ENCODE measurements at places on chromosomes 5 and 9.

- no peak for DNase-seq
Measured at GRCh38 chr5:58731641-58732040, 148.8 kb downstream of the RAB3C start.

- no peak for DNase-seq
Measured at GRCh38 chr9:135004772-135005171, 82.7 kb upstream of the OLFM1 start.

DNA sequence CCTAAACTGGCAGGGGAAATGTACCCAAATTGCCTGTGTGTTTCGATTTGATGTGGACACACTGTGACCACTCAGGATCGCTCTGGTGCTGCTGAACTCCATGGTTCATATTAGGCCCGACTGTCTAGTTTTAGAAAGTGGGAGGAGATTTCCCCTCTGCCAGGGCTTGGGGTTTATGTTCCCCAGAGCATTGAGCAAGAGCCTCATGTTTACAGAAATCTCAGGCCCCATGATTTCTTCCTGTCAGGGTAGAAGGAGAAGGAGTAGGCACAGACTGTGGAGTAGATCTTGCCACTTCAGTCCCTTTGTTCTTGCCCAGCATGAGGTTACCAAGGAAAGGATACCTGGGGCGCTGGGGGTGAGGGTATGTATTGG lies 40.8 kb upstream of the GLRX start:
- DNase-seq, result no peak

DNA sequence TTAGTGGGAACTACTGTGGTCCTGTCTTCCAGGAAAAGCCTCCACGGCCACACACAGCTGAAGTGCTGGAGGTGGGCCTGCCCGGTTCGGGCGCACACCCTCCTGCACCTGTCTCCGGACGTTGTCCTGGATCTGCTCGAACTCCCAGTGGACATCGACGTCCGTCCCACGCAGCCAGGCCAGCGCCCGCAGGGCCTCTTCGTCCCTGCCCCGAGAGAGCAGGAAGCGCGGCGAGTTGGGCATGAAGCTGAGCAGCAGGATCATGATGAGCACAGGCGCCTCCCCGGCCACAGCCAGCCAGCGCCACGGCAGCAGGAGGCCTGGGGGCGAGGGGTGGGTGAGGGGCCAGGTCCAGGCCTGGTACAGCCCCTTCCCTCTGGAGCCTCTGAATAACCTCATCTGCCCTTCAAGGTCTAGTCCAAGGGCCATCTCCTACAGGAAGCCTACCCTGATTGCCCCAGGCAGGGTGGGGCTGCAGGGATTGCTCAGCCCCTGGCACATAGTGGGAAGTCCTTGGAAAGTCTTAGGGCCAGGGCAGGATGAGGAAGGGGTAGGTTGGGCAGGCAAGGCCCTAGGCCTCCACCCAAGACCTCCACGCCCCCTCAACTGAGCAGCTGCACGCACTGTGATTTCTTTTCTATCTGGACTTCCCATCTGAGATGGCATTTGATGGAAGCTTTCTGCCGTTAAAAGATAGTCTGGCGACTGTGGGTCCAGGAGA lies 3.4 kb downstream of the SLC2A6 start:
- DNase-seq, result no peak

- no peak for DNase-seq
Measured at GRCh38 chr9:127139071-127139731, 16.8 kb upstream of the ANGPTL2 start.

DNA sequence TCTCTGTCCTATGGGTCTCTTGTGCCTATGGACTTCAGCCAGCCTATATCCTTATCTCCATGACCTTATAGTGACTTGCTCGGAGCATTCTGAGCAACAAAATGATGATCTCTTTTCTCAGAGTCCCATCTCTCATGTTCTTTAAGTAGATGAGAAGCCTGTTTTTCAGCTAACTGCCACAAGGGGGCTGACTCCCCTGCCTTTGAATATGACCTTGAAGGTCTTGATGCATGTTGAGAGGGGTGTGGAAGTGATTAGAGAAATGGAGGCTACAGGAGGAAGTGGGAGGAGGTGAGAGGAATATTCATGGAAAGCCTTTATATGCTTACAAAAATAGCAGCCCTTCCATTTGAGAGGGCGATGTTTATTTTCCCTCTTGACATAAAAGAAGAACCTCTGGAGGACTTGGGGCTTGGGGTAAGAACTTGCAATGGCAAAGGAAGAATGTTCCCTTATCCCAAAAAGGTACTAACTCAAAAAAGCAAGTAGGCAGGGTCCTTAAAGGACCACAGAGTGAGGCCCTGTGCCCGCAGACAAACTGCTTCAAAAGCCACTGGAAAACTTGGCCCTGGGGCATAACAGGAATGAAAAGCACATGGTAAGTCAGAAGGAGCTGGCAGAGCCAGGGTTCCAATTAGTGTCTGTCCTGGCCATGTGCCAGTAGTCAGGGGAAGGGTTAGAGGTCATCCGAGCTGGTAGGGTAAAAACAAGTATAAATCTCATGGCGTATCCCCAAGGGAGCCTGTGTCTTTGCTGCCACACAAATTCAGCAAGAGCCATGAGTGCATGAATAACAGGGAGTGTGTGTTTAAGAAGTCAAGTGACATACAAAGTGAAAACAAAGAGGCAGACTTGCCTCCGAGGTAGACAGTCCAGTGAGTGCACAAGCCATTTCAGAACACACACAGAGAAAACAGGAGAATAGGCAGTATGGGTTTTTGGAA lies 39.1 kb downstream of the FGD3 start:
- DNase-seq, result no peak

GRCh38 chr5:35182910-35183535 lies 47.3 kb downstream of the PRLR start:
- peak; percentile 22 for DNase-seq

DNA sequence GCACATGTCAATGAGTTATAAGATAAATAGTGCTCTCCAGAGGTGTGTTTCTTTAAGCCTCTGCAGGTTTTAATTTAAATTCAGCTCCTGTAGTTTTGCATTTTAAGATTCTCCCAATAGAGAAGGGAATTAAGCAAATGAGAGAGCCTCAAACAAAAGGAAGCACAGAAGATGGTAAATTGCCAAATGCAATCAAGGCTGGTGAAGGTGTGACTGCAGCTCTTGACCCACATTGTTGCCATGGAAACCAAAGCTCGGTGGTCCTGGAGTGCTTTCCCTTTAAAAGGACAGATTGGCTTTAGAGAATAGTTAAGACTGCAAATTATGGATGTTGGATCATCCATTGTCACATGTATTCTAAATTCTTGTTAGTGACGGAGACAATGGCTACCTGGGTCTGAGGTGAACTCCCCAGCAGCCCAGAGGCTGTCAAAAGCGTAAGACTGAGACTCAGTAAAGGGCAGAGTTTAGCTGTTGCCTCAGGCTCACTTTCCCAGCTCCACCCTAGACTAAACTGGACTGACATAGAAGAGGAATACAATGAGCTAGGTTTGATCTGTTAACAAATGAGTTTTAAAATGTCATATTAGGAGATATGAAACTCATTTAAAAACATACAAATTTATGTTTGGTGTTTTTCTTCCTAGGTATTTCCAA lies 12.3 kb downstream of the GAPT start:
- no peak for DNase-seq

GRCh38 chr5:152271420-152271819 lies 133.7 kb downstream of the NMUR2 start:
- DNase-seq, result peak; percentile 13

All from NCI-H2081 (cell line).